ENCODE measurements at places on chromosomes 16 and 17.

- no peaks in the 10 kb centered on the region for H3K36me3 ChIP-seq
- H3K4me1 ChIP-seq, result peaks cover 16% of the 10 kb centered on the region
- no peak overlapping the region for H3K27ac ChIP-seq
- no peak for DNase-seq
- no peaks in the 10 kb centered on the region for H3K27me3 ChIP-seq
- H3K4me3 ChIP-seq, result no peak overlapping the region
Measured at GRCh38 chr16:12498077-12498476, 305.6 kb downstream of the CPPED1 start.

DNA sequence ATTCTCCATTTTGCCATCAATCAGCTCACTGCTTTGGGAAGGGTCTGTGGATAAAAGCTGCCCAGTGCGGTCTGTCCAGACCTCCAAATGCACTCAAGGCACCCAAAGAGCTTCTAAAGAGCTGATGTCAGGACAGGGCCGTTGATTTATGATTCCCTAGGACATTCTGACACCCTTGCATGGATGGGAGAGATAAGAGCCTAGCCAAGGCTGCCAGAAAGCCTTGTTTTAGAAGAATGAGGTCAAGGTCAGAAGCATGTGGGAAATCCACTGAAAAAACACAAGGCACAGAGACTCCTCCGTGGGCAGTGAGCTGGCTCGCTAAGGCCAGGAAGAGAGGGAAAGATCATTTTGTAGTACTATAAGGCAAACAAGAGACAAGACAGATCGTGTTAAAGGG, 214.0 kb downstream of the CDH11 start:
- H3K27me3 ChIP-seq, result no peaks in the 10 kb centered on the region

DNA sequence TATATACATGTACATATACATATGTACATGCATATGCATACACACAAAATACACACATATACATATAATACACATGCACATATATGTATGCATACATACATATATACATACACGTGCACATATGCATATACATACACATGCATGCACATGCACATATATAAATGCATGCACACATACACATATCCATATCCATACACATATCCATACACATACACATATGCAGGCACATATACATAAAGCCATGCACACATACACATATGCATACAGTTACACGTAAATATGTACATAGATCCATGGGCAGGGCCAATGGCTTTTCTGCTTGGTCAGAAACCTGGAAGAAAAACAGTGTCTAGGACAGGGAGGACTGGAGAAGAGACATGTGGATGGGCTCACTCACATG, 23.9 kb upstream of the USP10 start:
- no peaks in the 10 kb centered on the region for H3K27me3 ChIP-seq
- DNase-seq, result no peak
- H3K27ac ChIP-seq, result no peak overlapping the region
- no peaks in the 10 kb centered on the region for H3K4me1 ChIP-seq

DNA sequence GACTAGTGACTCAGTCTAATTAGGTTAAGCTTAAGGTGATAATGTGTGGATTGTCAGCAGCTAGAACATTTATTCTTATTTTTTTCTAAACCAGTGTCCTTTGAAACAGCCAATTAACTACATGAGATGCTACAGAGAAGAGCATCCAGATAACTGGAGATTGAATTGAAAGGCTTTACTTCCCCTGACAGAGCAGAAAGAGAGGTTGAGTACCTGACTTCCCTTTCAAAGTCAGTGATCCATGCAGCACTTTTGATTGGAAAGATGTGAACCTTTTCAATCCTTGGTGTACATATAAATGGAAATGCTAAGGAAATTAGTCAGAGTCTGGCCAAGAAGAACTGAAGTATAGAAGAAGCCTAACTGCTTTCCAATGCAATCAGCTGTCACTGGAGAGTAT, 653.8 kb downstream of the CDH8 start:
- no peaks in the 10 kb centered on the region for H3K27me3 ChIP-seq
- no peaks in the 10 kb centered on the region for H3K4me1 ChIP-seq
- DNase-seq, result no peak
- no peak overlapping the region for H3K4me3 ChIP-seq
- H3K36me3 ChIP-seq, result no peaks in the 10 kb centered on the region

DNA sequence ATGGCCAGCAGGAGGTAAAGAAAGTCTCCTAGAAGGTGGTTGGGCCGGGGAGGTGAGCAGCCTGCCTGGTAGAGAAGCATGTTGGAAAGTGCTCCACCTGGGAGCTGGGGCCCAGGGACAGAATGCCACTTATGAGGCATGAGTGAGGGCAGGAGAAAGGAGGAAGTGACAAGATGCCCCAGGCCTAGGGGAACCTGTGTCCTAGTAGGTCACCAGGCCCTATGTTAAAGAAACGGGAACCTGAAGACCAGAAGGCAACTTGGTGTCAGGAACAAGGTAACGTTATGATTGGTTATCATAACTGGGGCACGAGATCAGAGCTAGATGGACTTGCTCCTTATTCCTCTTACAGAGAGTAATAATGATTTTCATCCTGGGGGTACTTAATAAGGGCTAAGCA, 34.3 kb downstream of the PITPNC1 start:
- no peaks in the 10 kb centered on the region for H3K36me3 ChIP-seq
- H3K27ac ChIP-seq, result no peak overlapping the region
- H3K27me3 ChIP-seq, result no peaks in the 10 kb centered on the region

GRCh38 chr16:53782148-53782547, 78.2 kb downstream of the FTO start:
- H3K36me3 ChIP-seq, result no peaks in the 10 kb centered on the region
- H3K27ac ChIP-seq, result no peak overlapping the region
- peaks cover 8% of the 10 kb centered on the region for H3K4me1 ChIP-seq
- no peaks in the 10 kb centered on the region for H3K27me3 ChIP-seq
- no peak for DNase-seq
- H3K4me3 ChIP-seq, result no peak overlapping the region

DNA sequence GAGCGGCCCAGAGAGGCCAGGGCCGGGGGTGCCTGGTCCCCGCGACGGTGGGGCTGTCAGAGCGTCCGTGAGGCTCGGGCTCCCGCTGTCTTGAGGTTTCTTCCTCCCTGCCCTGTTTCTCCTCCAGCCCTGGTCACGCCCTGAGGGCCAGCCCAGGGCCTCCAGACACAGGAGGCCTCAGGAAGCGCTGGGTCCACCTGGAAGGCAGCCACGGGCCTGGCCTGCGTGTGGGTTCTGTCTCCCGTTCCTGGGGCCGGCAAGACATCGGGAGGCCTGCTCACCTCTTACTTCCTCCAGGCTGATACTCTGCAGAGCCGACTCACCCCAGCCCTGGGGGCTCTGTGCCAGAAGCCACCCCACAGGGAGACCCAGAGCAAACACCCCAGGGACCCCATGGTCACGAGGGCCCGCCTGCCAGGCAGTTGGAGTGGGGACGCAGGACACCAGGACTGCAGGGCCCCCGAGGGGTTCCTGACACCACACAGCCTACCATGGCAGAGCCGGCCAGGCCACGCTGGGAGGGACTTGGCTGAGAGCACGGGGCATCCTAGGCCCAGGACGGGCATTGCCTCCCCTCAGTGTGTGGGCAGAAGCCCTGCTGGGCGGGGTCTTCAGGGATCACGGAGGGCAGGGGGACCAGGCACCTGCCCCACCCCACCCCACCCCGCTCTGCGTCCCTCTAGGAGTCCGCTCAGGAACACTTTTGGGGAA, 18.9 kb upstream of the CACNA1H start:
- DNase-seq, result no peak
- no peak overlapping the region for H3K4me3 ChIP-seq
- no peak overlapping the region for H3K27ac ChIP-seq
